ENCODE measurements at places on chromosomes 2 and 18.

- DNase-seq, result no peak
Observed at GRCh38 chr18:60755134-60755533, 382.6 kb upstream of the MC4R start.

DNA sequence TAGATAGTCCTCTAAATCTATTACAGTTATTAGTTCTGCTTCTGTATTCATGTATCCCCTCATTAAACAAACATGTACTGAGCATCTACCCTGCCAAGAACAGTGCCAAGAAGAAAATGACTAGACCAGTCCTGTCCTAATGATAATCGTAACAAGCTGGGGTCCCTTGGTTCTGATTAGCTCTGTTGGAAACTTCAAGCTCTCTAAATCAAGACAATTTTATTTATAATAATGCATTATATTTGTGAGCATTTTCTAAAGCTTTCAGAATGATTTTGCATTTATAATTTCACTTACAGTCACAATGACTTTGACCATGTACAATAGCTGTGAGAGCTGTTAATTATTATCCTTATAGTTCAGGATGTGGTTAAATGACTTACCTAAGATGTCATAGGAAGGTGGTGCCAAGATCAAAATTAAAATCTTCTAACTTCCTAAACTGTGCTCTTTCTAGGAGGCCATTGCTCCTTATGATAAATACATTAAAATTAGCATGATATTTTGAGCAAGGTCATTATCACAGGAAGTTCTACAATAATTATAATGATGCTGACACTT is 336.5 kb upstream of the SLC39A10 start:
- no peak for DNase-seq

- no peak for DNase-seq
Observed at GRCh38 chr2:56169521-56169920, 14.3 kb upstream of the CCDC85A start.

DNA sequence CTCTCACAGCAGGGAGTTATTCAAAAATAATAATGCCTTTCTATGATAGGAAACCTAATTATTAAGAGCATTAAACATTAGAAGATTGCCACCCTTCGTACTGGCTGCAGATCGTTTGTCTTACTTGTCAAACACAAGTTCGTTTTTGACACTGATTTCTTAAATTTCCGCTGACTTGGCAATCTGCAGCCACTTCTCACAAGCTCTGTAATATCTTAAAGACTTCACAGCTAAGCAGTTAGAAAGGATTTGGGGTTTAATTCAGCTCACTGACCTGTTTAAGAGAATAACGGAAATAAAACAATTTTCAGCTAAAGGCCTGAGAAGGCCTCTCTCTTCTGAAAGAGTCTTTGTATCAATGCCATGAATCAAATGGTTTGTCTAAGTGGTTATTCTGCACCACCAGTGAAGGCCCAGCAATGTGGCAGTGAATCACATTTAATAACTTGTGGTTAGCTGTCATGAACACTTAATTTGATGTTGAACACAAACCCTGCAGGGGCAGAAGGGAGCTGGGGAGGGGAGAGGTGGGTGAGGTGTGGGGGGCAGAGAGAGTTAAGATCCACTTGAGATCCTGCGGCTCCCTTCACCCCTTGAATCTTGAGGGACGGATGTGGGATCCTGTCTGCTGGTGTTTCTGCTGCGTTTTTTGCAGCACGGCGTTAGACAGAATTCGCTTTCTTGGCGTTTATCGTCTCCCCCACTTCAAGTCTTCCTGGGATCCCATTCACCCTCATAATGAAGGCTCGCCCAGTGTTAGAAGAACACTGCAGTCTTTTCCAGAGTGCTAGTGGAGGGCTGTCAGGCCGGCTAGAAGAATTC is 145.4 kb upstream of the SATB2 start:
- DNase-seq, result no peak

- DNase-seq, result no peak
Observed at GRCh38 chr2:66481100-66481549, 46.2 kb downstream of the MEIS1 start.

DNA sequence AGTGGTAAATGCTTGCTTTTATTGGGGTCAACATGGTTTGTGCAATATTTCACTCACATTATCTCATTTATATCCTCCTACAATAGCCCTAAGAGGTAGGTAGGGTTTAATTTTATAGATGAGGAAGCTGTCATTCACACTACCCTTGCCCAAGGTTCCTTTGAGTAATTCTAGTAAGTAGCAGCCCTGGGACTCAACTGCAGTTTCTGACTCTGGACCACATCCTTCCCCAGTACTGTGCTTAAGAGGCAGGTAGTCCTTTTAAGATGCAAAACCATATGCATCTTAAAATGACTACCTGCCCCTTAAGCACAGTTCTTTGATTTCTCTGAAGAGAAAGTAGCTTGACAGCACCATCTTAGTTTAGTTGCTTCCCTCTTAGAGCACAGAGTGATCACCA is 15.7 kb upstream of the NT5C1B start:
- no peak for DNase-seq

GRCh38 chr18:38019292-38019691 is 453.7 kb upstream of the CELF4 start:
- no peak for DNase-seq

- DNase-seq, result no peak
Observed at GRCh38 chr2:178484245-178485041, 4.2 kb downstream of the PLEKHA3 start.

GRCh38 chr2:98253461-98254070 is 92.7 kb upstream of the CNGA3 start:
- no peak for DNase-seq

GRCh38 chr18:12325726-12326245 is 17.7 kb downstream of the TUBB6 start:
- no peak for DNase-seq

DNA sequence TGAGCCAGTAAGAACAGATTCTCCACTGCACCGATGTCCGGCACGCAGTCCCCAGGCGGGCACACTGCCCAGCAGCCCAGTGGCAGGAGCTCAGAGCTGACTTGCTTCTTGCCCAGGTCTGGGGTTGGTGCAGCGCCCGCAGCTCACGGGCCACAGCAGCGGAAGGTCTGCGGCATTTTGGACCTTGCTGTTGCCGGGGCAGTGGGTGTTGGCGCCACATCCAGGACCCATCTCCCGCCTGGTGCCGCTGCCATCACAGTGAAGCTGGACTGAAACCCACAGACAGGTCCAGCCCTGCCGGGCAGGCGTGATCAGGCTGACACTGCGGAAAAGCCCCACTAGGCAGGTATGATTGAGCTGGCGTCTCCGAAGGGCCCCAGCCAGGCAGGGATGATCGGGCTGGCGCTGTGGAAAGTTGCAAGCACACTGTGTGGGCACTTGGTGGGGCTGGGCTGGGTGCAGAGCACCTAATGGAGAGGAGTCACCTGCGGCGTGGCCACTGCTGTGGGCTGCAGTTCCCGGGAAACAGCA is 75.5 kb downstream of the SLC66A2 start:
- no peak for DNase-seq

- no peak for DNase-seq
Observed at GRCh38 chr18:47415881-47416280, 164.4 kb upstream of the SKOR2 start.

DNA sequence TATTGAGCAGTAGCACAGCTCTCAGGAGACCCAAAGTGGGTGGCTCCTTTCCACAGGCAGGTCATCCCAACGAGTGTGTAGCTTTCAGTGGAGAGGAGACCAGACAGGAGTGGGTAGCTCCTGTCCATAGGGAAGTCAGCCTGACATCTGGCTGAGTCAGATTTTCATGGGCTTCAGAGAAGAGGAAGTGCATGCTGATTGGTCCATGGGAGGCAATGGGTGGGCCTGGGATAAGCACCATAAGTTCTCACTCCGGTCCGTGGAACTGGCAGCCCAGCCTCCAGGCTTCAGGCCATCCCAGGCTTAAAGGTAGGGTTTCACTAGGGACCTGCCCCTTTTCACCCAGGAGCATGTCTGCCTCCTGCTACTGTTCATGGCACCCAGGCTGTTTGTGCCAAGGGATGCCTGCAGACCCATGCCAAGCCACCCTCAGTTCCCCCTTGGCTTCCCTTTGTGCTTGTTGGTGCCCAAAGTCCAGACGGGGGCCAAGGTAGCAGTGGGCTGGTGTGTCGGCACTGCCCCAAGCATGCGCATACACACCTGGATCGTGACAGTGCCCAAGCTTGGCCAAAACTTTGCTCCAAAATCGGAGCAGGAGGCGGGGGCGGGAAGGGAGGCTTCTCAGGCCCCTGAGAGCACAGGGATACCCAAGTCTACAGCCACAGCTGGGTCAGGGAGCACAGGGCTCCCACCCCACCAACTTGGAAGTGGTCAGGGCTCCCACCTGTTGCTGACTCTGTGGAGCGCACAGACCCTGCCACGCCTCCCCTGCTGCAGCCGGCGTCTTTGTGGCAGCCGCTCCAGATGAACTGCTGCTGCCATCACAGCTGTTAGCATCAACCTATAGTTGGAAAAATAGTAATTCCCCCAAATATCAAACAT is 26.4 kb downstream of the MARCHF7 start:
- no peak for DNase-seq

- DNase-seq, result no peak
Observed at GRCh38 chr18:59096098-59096789, 43.4 kb upstream of the SEC11C start.

DNA sequence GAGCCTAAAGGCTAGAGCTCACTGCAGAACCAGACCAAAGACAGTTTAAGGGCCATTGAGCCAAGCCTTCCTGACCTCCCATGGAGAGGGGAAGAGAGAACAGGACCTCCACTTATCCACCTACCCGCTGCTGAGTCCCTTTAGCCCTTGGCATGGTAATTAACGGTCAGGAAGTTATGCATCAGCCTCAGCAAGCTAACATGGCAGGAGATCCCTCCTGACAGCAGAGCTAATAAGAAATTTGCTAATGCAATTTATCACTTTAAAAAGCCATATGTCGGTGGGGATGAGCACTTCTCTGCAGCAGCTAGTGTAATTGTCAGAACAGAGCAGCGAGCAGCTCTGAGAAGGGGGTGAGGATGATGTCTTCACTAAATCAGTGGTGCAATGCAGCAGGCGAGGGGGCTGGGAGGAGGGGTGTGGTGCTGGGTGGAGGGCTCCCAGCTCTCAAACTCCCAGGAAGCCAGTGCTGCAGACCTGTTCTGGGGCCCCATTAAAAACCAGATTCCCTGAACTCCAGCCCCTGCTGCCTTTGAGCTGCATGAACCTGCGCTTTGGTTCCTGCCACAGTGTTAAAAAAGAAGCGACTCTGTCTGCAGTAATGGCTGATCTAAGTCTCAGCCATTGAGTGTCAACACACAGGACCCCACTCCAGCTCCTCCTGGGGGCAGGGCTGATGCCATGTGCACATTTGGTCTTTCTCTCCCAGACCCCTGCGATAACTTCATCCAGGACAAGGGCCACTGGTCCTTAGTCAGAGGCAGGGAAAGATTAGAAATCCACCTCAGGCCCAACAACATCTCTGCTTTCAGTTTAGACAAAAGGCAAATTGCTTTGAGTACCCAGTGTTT is 84.2 kb upstream of the STPG4 start:
- DNase-seq, result no peak

GRCh38 chr2:229646186-229646723 is 68.1 kb downstream of the DNER start:
- no peak for DNase-seq

DNA sequence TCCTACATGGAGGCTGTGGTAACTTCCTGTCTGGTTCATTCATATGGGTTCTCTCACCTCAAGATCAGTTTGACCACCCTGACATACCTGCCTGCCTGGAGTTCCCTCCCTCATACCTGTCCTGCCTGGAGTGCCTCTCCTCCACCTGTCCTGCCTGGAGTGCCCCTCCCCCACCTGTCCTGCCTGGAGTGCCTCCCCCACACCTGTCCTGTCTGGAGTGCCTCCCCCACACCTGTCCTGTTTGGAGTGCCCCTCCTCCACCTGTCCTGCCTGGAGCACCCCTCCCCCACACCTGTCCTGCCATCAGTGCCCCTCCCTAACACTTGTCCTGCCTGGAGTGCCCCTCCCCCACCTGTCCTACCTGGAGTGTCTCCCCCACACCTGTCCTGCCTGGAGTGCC is 461.9 kb downstream of the PTPRM start:
- no peak for DNase-seq
